Endothelial cell (in vitro differentiated cells): ENCODE measurements at places on chromosomes 1 and 21. TPM values are rescaled to one million over a fixed set of nuclear protein-coding genes. Genes with fewer than 3 reads are reported as not detected.

DNA sequence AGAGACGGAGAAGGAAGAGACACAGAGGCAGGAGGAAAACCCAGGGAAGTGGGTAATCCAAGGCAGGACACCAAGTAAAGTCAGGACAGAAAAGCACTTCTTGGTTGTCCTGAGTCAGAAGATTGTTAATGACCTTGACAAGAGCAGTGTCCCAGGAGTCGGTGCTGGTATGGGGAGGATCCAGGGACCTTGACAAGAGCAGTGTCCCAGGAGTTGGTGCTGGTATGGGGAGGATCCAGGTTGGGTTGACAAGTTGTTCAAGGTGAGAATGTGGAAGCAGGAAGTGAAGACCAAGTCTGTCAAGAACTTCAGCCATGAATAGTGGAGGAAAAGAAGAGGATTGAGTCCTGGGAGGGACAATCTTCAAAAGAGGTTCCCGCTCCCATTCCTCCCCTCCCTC is 31.9 kb downstream of the ZBTB18 start:
- DNase-seq, result no peak

GRCh38 chr1:31843506-31843905 is 27.7 kb upstream of the SPOCD1 start:
- DNase-seq, result no peak

- DNase-seq, result peak; percentile 44
Observed at GRCh38 chr1:975896-976683, 5.8 kb downstream of the PERM1 start.

- no peak for DNase-seq
Observed at GRCh38 chr1:77018311-77018710, 151.0 kb downstream of the ST6GALNAC5 start.

GRCh38 chr1:17535300-17535936 is 4.1 kb upstream of the ARHGEF10L start:
- no peak for DNase-seq

GRCh38 chr1:1817221-1817620 is 39.0 kb upstream of the NADK start:
- no peak for DNase-seq

Gene TNNT2
- total RNA-seq, result 3.3 TPM

Gene DYNLT5
- 57.9 TPM for total RNA-seq

Gene CFHR1
- 0.49 TPM for total RNA-seq

Gene JMJD4
- 13.4 TPM for total RNA-seq

Gene PLA2G2C
- not detected for total RNA-seq

GRCh38 chr1:235783148-235783776 is 83.4 kb downstream of the LYST start:
- DNase-seq, result no peak

- DNase-seq, result no peak
Observed at GRCh38 chr21:17736072-17736471, 83.1 kb downstream of the C21orf91 start.

DNA sequence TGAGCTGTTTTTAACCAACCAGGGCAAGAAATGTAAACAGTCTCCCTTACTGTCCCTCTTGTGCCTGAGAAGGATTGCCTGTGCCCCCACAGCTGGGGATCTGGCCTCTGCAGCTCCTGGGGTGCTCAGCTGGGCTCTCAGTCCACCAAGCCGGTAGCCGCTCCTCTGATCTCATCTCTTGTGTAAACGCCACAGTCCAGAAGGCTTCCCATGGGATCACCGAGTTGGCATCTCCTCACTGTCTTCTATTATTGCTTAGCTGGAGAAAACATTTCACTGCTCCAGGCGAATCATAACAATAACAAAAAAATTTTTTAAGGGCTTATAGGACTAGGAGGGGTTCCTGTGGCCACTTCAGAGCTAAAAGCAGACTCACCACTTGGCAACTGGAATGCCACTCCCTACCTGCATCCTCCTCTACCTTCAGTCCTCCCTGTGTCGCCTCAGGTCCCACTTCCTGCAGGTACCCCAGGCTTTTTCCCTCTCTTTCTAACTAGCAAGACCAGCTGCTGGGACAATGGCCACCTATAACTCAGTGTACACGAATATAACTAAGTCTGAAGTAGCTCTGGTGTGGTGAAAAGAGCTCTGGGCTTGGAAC is 75.8 kb downstream of the ATP1A1 start:
- no peak for DNase-seq

GRCh38 chr1:248755517-248755916 is at the start of gene LYPD8:
LYPD8 (minus strand) TSS chr1:248755759; CDS start chr1:248751081, 4,678 bp downstream.
- no peak for DNase-seq

DNA sequence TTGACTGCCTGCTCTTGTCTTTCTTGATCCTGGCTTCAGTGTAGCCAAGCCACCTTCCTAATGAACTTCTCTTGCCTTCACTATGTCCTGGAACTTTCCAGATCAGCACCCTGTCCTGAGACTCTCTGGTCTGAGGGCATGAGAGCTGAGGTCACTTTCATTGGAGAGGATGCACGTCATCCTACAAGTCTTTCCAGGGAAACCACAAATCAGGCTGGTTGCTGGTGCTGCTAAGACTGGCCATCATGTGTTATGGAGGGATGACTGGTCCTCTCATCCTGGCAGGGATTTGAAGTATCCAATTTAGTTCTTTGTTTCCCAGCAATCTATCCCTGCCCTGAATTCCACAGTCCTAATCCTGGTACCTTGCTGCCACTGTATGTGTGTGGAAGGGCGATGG is 228.6 kb downstream of the GPATCH2 start:
- DNase-seq, result no peak

- no peak for DNase-seq
Observed at GRCh38 chr21:41865002-41865777, 14.0 kb downstream of the PRDM15 start.

Gene CLEC20A
- not detected for total RNA-seq

DNA sequence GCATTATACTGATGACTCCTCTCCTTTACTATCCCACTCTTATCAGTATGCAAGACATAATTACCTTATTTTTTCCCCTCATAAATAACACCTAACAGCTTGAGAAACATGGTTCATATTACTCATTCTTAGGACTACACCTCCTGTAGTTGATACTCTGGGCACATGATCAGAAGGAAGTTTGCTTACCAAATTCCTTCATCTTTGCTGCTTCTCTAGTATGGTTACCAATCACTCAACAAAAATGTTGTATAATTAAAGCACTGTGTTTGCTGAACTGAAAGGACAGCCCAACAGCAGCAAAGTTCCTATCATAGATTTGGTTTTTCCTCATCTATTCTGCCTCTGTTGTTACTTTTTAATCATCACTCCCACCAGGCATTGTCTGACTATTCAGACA is 586.3 kb downstream of the LRRIQ3 start:
- DNase-seq, result no peak

DNA sequence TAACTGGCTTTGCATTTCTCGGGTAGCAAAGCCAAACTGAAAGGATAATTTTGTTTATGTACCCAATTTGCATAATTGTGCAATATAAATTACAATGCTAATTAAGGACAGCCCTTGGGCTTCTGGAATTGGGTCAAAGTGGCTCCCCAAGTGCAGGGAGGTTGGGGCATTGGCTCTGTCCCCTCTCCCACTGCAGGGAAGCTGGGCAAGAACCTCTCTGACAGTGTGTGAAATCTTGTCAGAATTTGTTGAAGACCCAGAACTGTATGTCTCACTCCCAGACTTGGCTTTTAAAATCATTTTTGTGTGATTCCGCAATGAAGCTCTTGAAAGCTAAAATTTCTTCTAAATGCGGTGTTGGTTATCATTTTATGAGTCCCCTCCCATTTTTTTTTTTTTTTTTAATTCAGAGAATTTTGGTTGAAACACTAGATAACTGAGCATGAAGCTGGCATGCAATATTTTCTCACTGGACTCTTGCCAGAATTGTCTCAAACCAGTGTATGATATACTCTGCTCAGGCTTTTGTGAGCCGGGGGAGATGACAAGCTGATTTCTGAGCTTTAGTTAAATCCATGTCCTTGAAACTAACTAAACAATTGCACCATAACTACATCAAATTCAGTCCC is 878.9 kb upstream of the CXADR start:
- no peak for DNase-seq

DNA sequence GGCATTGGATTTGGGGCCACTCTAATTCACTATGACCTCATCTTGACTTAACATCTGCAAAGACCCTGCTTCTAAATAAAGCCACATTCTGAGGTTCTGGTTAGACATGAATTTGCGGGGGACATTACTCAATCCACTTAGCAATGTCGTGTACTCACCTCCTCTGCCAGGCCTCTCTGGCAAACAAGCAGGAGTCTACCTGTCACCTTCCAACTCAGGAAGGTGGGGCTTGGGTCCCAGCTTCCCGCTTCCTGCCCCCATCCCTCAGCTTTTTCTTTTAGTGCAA is 177.8 kb downstream of the PSMG1 start:
- DNase-seq, result no peak

DNA sequence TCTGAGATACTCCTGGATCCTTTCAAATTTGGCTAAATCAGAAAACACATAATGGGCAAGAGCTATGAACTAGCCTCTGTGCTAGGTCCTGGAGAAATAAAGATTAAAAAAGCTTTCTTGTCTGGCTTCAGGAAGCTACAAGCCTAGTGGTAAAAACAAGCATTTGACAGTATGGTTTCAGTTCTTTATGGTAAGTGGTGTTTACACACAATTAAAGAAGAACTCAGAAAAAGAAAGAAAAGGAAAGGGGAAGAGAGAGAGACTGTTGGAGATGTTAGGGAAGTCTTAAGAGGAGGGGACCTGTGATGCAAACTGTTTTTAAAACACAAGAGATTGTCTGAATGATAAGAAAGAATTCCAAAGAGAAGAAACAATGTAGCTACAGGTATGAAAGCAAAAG is 1.8 kb downstream of the OR10J1 start:
- DNase-seq, result no peak

Gene HRNR
- total RNA-seq, result not detected

DNA sequence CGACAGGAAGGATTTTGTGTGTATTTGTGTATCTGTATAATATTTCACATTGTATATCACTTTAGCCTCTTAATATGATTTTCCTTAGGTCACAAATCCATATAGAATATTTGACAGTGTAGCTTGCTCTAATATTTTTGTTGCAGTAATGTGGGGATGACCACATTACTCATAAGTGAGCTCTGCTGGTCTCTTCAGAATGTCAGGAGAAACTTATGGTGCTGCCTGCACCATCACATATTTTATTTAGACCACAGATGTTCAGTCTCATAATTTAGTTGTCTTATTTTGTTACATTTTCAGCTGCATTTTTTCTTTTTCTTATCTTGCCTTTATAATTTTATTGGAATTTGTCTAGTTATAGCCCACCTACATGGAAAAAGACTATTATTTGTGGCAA is 205.3 kb downstream of the PBX1 start:
- no peak for DNase-seq

DNA sequence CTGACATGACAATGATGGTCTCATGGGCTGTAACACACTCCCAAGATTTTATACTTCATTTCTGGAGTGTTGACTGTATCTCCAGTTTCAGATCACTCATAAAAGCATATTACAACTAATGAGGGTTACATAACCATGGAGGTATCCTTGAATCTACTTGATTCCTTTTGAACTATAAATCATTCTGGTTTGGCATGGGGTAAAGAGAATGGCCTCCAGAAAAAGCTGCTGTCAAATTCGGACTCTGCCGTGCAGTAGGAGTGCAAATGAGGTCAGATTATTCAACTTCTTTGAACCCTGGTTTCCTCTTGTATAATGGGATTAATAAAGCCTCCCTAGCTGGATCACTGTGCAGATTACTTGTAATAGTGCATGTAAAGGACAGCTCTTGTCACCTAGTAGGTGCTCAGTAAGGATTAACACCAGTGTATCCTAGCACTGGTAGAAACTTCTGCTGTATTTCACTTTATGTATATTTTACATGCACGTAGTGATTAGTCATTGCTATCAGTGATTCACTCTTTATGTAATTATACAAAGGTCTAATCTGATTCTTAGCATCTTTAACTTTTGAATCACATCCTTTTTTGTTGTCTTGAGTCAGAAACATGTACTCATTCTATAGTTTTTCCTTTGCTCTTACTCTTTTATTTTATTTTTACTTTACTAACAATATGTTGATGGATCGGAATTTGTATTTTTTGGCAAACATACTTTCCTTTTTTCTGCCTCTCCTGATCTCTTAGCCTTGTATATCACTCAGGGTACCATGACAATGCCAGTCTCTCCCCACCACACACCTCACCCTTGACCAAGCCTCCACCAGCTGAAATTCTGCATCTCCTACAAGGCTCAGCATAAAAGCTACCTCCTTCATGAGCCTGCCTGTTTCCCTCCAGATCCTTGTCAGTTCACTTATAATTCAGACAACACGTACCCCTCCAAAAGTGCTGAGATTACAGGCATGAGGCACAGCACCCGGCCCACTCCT is 3.2 kb downstream of the LRRC8C start:
- DNase-seq, result no peak

Gene NECTIN4
- total RNA-seq, result 0.13 TPM

DNA sequence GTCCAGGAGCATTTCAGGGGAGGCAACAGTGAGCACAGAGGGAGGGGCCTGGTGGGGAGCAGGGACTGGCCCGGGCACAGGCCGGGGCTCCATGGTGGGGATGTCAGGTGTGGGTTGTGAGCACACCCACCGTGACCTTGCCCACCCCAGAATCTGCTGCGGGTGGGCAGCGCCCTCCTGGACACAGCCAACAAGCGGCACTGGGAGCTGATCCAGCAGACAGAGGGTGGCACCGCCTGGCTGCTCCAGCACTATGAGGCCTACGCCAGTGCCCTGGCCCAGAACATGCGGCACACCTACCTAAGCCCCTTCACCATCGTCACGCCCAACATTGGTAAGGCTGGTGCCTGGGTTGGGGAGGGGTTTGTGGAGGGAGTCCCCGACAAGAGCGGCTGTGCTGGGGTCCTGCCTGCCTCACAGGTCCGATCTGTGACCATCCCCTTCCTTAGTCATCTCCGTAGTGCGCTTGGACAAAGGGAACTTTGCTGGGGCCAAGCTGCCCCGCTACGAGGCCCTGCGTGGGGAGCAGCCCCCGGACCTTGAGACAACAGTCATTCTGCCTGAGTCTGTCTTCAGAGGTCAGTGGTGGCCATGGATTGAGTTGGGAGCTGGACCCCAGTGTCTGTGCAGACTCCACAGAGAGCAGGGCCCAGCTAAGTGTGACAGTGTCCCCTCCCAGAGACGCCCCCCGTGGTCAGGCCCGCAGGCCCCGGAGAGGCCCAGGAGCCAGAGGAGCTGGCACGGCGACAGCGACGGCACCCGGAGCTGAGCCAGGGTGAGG is 14.3 kb downstream of the PSRC1 start:
- no peak for DNase-seq

GRCh38 chr1:18973446-18973955 is 17.0 kb upstream of the IFFO2 start:
- no peak for DNase-seq

Gene TMEM269
- 0.38 TPM for total RNA-seq

Gene KCNE2
- not detected for total RNA-seq

GRCh38 chr1:97680894-97681293 is 239.9 kb downstream of the DPYD start:
- no peak for DNase-seq

- no peak for DNase-seq
Observed at GRCh38 chr1:24728982-24729381, 16.3 kb upstream of the CLIC4 start.
